ENCODE measurements at places on chromosomes 3 and 15.

- no peak for DNase-seq
These were observed 39.2 kb upstream of the POLR2M start for GRCh38 chr15:57667171-57667849.

DNA sequence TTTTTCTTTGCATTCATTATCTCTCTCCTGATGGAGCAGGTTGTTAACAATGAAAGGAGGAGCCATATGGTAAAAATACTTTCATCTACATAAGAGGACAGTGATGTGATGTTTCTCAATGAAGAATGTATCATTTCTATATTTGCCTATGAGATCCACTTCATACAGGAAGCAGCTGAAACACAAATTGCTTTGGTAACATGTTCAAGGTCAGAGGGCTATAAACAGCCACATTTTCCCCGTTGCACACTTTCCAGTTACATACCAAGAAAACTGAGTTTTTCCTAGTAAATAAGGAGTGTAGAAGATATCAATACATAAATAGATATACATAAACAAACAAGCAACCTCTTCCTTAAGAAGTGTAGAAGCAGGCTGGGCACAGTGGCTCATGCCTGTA lies 32.6 kb upstream of the GYG1 start:
- DNase-seq, result no peak

DNA sequence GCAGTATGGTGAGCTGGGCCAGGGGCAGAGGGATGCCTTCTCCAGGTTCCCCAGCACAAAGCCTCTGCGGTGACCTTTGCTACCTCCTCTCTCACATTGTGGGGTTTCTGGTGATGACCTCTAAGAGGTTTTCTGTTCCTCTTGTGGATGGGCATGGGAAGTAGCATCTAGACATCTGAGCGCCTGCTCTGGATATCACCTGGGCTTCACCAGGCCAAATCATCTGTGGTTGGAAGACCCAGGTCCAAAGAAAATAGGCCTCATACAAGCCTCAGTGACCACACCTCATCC lies 7.0 kb downstream of the APEH start:
- no peak for DNase-seq

DNA sequence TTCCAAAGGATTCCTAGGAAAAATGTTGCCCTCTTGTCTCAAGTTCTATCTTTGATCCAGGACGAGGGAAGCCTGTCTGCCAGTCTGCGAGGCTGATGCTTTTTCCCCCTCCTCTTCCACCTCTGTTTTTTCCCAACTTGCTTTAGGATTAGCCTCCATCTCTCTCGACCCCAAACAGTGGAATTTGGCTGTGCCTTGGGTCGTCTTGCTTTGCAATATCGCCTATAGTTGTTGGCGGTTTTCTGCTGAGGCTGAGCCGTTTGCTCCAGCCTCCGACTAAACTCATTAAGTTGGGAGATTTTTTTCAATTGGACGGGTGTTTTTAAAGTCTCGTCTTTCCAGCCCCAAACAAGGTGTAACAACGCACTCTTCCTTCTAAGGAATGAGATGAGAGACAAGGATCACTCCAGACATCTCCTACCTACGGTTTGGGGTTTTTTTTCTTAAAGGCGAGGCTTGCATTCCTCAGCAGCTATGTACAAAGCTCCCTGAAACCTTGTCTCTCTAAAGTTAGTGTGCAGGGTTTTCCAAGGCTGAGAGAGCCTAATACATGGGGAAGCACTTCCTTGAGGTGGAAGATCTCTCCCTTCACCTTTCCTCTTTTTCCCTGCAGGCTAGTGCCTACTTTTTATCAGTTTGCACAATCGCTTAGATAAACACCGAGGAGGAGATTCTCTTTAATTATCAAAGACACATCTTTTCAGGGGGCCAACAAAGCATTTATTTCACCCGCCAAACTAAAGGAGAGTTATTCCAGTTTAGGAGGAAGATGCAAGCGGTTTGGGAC lies 4.8 kb upstream of the NR2F2 start:
- no peak for DNase-seq

GRCh38 chr3:48473617-48473952 lies 27.0 kb downstream of the ATRIP start:
- no peak for DNase-seq

GRCh38 chr15:71529361-71529760 lies 281.0 kb upstream of the NR2E3 start:
- DNase-seq, result no peak

- no peak for DNase-seq
These were observed 209.6 kb upstream of the MCTP2 start for GRCh38 chr15:94021621-94022320.

DNA sequence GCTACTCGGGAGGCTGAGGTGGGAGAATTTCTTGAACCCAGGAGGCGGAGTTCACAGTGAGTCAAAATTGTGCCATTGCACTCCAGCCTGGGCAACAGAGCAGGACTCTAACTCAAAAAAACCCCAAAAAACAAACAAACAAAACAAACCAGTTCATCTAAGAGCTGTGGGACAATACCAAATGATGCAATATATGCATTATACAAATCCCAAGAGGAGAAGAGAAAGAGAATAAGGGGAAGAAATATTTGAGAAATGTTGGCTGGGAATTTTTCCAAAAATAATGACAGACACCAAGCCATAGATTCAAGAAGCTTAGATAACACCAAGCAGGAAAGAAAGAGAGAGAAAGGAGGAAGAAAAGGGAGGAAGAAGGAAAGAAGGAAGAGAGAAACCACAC lies 82.5 kb downstream of the KLF13 start:
- no peak for DNase-seq

DNA sequence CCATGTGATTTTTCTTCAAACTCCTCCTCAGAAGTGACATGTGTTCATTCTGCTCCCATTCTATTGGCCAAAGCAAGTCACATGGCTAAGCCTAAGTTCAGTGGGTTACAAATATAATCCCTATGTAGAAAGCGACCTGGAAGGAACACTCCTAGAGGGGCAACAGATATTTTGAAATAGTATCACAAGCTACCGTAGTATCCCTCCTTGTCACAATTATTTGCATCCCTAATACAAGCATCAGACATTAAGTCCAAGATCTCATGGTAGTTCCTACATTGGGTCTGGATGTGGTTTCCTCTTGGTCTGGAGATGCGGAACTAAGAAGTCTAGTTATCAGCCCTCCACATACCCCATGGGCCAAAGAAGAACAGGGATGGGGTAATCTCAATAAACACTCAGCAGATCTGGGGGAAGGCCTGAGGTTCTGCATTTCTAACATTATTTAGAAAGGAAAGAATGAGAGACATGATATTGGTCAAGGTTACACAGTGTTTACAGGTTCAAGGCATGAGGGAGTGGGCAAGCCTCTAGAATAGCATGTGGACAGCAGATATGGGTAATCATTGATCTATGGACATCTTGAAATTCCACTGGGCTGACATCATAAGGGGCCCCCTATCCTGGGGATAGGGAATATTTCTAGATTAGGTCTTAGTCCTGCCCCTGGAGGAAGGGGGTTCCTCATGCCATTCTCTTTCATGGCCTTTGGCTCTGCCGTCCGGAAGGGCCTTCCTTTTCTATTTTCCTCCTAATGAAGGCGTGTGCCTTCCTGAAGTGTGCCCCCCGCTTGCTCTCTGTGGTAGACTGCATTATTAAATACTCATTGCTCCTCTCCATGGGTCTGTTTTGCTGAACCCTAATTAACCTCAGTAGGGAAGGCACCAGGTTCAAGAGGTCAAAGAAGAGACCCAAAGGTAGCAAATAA lies 17.8 kb upstream of the ABHD2 start:
- no peak for DNase-seq

DNA sequence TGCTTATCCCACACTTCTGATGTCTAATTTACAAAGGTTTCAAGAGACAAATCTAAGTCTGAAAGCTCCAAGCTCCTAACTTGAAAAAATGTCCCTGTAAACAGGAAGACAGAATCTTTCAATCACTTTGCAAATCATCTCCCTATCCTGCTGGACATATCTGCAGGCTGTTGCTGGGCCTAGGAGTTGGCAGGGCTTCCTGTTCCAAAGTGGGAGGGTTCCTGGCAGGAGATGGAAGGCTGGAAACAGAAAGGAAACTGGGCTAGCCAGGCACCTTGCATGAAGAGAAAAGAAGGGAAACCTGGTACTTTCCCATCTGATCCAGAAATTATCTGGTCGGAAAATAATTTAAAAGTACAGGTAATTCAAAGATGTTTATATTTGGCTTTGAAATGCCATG lies 227.3 kb upstream of the IL12A start:
- no peak for DNase-seq

DNA sequence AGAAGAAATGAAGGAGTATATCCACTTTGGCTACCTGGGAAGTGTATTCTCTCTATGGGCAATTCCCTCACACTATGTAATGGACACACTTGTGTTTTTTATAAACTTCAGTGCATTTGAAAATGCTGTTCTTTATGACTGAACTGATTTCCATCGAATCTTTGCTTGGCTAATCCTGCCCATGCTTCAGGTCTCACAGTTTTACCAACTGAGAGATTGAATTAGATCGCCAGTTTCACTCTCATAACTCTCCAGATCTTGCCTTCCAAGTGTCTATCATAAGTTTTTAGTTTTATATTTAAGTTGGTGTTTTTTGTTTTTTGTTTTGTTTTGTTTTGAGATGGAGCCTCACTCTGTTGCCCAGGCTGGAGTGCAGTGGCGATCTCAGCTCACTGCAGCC lies 73.5 kb upstream of the MBNL1 start:
- no peak for DNase-seq

GRCh38 chr15:61621146-61621545 lies 392.0 kb upstream of the RORA start:
- DNase-seq, result no peak

DNA sequence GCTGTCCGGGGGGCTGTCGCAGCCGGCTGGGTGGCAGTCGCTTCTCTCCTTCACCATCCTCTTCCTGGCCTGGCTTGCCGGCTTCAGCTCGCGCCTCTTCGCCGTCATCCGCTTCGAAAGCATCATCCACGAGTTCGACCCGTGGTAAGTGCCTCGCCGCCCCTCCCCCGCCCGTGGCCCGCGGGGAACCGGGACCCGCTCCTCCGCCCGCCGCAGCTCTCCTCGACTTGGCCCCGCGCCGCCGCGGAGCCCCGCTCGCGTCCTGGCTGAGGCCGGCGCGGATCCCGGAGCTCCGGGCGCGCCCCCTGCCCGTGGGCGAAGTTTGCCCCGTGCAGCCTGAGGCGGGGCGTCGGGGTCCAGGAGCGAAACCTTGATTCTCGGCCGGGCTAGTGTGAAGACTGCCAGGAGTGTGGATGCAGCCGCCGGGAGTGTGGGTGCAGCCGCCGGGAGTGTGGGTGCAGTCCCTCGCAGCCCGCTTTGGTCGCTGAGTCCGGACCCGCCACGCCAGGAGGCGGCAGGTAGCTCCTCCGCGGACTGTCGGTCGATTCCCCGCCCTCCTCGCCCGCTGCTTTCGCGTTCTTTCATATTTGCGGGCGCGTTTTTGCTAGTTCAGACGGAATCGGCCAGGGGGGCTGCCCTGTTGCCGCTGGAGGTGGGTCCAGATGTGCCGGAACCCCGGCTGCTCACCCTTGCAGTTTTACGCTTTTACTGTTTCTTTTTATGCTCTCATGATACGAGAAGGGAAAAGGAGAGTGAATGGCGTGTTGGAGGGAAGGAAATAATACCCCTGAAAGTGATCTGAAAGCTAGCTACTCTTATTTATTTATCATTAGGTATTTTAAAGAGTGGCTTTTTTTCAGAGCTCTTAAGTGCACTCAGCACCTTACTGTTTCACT lies 692 bp downstream of the STT3B start:
- DNase-seq, result peak; percentile 45

DNA sequence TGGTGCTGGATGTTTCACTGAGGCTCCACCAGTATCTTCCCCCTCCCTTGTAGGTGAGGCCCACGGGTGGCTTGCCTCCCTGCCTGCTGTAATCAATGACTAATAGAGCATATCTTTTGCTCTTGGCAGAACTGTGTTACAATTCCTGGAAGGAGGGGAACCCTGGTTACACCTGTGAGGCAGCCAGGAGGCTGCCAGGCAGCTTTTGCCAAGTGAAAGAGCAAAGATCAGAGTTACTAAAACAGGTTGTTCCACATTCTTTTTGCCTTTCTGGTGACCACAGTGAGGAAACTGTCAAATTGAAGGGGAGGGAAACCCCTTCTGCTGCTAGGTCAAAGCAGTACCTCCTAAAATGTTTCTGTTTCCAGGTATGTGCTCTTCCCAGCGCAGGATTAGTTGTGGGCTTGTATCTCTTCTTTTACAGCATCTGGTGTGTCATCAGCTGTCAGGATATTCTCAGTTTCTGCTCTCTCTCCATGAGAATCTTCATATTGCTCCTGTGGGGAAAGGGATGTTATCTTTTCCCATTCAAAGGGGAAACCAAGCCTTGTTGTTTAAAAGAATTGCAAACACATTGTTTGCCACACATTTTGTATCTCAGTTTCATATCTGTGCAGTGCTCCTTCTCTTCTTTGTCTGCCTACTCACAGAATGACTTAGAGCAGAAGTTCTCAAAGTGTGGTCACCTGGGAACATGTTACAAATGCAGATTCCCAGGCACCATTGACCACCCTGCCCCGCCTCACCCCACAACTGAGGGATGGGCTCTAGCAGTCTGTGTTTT lies 137.4 kb upstream of the UMPS start:
- no peak for DNase-seq

DNA sequence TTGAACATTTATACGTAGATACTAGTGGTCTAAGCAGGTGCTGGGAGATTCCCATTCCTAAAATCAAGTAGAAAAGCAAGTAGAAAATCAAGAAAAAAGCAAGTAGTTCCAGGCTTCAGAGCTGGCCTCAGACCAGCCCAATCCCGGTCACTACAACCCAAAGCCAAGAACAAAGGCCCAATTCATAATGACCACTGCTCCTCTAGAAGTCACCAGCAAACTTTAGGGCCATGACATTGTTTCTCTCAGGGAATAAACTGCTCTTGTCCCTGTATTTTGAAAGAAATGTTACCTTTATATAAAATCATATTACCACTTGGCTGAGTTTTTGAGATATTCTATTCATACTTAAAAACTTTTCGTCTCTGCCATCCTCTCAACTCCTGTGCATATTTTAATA lies 106.3 kb upstream of the IL12A start:
- no peak for DNase-seq

- no peak for DNase-seq
These were observed 25.1 kb downstream of the STIMATE start for GRCh38 chr3:52872245-52872644.

DNA sequence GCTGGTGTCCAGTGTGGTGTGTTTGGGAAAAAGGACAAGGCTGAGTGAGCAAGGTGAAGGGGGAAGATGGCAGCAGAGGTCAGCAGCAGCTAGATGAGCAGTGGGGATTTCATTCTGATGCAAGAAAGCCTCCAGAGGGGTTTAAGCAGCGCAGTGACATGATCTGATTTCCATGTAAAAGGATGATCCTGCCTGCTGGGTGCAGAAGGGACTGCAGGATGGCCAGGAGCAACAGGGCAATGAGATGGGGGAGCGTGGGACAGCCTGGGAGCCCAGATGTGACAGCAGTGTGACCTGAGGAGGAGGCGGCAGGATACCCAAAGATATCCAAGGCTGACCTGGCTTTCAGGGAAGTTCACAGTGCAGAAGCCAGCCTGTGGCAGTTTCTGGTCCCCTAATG lies 6.1 kb downstream of the WNT7A start:
- no peak for DNase-seq

Data from stimulated activated CD4-positive, alpha-beta T cell treated with anti-CD3 and anti-CD28 coated beads, Interleukin-15, amount 100 ng/mL, for 1 hour (primary cell).